ENCODE measurements at places on chromosomes 6 and 20. TPM values are rescaled to one million over a fixed set of nuclear protein-coding genes. Genes with fewer than 3 reads are reported as not detected.

The SH3BGRL2 gene
- 15.0 TPM for total RNA-seq

The SLC22A23 gene
- 5.6 TPM for total RNA-seq

The PAK1IP1 gene
- total RNA-seq, result 12.4 TPM

The NCOA7 gene
- total RNA-seq, result 41.5 TPM

GRCh38 chr6:63353286-63353630 is 33.5 kb upstream of the LGSN start:
- DNase-seq, result no peak

- DNase-seq, result no peak
These were observed 51.2 kb upstream of the LYRM2 start for GRCh38 chr6:89689732-89690131.

DNA sequence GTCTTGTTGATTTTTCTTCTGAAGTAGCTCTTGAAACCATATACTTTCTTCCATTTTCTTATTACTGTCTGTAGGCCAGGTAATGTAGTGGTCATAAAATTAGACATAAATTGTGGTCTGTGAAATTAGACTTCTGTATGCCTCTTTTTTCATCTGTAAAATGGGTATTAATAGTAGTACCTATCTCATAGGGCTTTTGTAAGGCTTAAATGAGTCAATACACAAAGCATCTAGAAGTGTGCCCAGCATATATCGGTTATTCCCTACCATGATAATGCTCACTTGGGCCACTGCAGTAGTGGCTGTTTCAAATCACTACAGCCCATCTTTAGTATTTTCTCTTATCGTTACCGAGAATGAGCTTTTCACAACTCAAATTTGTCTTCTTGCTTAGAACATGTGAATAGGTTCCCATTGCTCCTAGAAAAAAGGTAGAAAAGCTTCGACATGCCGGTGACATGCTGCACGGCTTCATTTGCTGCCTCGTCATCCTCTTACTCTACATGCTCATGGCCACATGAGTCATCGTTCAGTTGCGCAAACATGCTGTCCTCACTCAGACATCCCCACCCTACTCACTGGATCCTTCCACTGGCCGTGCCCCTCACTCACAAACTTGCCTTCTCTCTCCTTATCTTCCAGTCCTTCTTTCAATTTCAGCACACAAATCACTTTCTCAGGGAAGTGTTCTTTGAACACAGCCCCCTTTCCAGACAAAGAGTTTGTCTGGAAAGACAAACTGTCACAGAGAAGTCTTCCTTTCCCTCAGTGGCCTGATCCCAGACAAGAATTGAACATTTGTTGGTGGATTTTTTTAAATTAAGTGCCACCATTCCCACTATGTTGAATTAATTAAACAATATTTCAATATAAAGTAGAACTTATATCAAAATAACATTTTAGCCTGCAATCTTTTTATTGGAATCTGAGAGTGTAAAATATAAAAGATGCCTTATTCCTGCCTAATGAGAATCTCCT is 32.2 kb upstream of the ERVFRD-1 start:
- DNase-seq, result peak; percentile 90

DNA sequence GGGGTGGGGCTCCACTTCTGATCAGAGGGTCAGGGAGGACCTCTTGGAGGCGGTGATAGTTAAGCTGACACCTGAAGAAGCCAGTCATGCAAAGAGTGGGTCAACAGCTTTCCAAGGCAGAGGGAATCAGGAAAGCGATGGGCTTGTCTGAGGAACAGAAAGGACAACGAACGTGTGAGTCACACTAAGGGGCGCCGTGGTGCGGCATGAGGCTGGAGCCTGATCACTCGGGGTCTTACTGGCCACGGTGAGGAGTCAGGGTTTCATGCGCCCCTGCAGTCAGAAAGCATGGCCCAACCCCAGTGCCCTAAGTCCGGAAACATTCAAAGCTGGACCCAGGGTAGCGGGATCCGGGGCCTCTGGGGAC is 50.6 kb upstream of the SLC32A1 start:
- peak; percentile 69 for DNase-seq

- no peak for DNase-seq
These were observed 192.5 kb upstream of the ZFP64 start for GRCh38 chr20:52383995-52384621.

- no peak for DNase-seq
These were observed 6.8 kb downstream of the PMEPA1 start for GRCh38 chr20:57703013-57703412.

DNA sequence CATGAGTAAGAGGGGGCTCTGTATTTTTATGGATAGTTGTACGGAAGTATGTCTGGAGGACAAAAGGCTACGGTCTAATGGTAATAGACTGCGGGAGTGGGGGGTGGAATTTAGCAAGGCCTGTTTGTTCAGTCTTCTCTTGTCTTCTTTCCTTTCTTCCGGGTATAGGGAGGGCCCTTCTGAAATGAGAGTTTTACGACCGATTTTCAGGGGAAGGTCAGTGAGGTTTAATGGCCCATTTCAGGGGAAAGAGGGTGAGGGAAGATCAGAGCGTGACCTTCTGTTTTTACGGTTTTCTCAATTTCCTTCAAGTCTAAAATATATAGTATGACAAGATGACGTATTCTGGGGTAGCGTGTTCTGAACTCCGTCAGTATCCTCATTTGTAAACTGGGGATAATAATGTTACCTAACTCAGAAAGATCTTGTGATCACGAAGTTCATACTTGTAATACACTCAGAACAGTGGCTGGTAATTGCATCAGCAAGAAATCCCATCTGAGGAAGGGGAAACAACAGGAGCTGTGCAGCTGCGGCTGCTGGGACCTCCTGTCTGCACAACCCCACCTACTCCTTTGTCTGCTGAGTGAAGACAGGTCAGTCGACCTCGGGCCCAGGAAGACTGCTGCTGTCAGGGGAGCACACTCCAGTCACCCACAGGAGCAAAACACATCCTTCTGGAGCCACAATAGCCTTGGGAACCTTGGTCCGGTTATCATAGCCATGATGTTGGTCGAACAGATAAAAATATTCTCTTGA is 90.4 kb downstream of the MAP3K7 start:
- DNase-seq, result no peak

DNA sequence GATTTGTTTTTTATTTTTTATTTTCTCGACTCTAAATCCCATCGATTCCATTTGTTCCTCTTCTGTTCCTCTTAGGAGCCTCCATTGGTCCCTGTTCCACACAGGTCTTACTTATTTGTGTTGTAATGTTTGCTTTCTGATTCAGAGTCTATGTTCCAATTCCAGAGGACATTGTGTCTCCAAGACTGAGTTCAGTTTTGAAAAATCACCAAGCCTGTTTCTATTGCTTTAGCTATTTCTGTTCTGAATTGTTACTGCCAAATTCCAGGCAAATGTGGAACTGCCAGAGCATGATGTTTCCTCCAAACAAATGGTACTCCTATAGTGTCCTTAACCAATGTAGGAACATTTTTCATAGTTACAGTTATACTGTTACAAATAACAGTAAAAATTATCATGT is 270.9 kb upstream of the SPTLC3 start:
- no peak for DNase-seq

- no peak for DNase-seq
These were observed 119.4 kb upstream of the CEP85L start for GRCh38 chr6:118770835-118771234.

DNA sequence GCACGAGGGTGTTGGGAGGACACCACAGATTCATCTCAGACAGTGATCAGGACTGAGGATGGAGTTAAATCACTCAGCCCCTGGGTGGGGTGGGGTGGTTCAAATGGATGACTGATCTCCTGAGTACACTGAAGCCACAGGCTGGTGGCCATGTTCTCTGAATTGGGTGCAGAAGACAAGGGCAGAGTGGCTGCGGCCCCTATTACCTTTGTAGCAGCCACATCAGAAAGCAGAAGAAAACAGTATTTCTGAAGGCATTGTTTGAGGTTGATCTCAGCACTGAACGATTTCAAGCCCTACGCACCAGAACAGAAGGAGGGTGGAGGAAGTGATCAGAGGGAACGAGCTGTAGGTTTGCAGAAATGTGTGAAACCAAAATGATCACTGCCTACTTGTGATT is 71.6 kb downstream of the SH3BGRL2 start:
- DNase-seq, result no peak

GRCh38 chr6:17938901-17939300 is 48.5 kb downstream of the KIF13A start:
- DNase-seq, result no peak

GRCh38 chr6:150622941-150623874 is 23.5 kb downstream of the PLEKHG1 start:
- no peak for DNase-seq

- no peak for DNase-seq
These were observed 56.5 kb upstream of the DST start for GRCh38 chr6:56699066-56699654.

DNA sequence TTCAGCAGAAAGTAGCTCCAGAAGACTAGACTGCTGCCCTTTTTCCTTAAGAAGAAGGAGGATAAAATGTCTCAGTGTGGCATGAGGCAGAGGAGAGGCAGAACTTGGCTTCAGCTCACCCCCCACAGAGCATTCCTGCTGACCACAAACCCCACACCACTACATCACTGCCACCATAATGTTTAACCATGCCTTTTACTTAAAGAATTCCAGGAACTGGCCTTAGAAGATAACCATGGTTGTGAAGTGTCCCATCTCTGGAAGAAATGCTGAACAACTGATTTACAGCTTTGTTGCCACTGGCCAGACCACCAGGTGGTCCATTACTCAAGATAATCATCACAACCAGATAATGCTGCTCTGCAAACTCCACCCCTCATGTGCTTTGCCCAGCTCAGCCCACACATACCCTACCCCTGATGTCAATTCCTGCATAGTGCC is 154.1 kb downstream of the CD24 start:
- DNase-seq, result no peak

DNA sequence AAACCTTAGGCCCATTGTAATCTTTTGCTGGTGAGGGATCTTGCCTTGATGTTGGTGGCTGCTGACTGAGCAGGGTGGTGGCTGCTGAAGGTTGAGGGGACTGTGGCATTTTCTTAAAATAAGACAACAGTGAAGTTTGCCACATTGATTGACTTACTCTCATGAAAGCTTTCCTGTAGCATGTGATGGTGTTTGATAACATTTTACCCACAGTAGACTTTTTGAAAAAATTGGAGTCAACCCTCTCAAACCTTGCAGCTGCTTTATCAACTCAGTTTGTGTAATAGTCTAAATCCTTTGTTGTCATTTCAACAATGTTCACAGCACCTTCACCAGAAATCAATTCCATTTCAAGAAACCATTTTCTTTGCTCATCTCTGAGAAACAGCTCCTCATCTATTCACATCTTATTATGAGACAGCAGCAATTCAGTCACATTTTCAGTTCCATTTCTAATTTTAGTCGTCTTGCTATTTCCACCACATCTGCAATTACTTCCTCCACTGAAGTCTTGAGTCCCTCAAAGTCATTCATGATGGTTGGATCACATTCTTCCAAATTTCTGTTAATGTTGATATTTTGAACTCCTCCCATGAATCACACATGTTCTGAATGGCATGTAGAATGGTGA is 37.2 kb downstream of the CST9L start:
- peak; percentile 5 for DNase-seq

- no peak for DNase-seq
These were observed 38.3 kb upstream of the HINT3 start for GRCh38 chr6:125918230-125918629.

DNA sequence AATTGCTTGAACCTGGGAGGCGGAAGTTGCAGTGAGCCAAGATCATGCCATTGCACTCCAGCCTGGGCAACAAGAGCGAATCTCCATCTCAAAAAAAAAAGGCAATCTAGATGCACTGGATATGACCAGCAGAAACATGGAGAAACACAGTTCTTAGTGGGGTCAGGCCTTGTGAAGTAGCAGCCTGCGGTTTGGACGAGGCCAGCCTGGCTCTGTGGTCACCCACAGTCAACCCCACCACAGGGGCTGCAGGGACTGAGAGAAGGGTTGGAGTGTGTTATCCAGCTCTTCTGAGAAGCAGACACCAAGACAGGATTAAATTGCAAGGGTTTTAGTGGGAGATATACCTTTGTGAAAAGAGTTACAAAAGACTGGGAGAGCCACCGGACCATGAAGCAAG is 194.3 kb upstream of the PROKR2 start:
- no peak for DNase-seq

DNA sequence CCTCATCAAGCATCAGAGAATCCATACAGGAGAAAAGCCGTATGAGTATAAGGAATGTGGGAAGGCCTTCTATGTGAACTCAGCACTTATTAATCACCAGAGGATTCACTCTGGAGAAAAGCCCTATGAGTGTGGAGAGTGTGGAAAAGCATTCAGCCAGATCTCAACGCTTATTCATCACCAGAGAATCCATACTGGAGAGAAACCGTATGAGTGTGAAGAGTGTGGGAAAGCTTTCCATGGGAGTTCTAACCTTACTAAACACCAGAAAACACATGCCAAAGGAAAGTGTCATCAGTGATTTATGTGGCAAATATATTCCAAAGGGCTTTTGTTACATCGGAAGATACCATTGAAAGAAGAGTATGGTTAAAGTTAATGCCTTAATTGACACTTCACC is 25.4 kb downstream of the ZKSCAN8 start:
- no peak for DNase-seq

DNA sequence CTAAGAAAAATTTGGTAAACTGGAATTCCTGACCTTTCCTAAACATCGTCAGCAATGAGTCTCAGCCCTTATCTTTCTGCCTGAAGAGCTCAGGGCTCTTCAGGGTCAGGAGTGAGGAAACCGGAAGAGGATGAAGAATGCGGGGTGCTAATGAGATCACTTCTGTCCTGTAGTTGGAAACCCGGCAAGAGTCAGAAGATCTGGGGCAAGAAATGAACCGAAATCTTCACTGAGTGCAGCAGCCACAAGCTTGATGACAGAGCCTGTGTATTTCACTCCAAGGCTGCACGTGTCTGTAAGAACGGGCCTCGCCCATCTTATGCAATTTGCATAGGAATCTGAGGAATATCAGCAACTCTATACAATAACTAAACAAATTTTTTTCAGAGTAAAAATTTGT is 60.4 kb upstream of the QKI start:
- DNase-seq, result peak; percentile 46

- DNase-seq, result no peak
These were observed 155.6 kb upstream of the SNX9 start for GRCh38 chr6:157667211-157668008.

DNA sequence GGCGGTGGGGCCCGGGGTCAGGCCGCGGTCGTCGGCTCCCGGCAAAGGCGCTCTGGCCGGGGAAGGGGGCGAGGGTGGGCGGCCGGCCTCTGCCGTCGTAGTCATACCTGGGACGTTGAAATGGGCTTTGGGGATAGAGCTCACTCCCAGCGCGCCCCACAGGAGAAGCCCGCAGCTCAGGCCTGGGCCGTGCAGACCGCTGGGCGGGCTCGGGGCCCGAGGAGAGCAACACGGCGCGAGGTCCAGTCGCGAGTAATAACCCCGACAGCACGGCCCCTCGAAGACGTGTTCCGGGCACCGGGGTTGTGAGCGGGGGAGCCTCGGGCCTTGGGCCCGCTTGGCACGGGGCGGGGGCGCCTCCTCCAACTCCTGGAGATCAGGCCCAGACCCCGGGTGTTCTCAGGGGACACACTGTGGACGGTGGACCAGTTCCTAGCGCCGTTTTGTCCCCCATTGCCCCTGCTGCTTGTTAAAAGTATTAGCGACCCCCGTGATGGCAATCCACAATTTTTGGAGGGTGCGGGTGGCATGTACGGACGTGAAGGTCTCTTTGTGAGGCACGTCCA is 10.9 kb downstream of the FOXC1 start:
- DNase-seq, result peak; percentile 77
